ENCODE measurements at places on chromosomes 12 and 14.

DNA sequence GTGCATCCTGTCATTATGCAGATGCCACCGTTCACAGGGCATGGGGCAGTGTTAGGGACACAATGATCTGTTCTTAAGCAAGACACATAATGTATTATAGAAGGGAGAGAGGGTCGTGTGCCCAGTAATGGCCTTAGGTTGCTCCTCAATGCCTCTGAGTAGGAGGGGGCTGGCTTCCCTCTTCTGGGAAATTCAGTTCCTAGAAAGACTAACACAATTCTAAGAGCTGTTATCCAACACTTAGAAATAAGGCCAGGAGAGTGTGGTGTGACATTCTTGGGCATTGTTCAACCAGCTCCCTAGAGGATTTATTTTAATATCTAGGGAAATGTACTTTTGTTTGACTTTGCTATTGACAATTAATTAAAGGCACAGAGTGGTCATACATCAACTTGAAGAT, 118.5 kb downstream of the ADCK1 start:
- DNase-seq: no peak

- DNase-seq: no peak
Measured at GRCh38 chr14:67934862-67935261, 115.3 kb downstream of the RAD51B start.

GRCh38 chr14:103534576-103535061, 5.6 kb downstream of the TRMT61A start:
- peak; percentile 29 for DNase-seq

- no peak for DNase-seq
Measured at GRCh38 chr14:50312734-50313054, 570 bp downstream of the DMAC2L start.

DNA sequence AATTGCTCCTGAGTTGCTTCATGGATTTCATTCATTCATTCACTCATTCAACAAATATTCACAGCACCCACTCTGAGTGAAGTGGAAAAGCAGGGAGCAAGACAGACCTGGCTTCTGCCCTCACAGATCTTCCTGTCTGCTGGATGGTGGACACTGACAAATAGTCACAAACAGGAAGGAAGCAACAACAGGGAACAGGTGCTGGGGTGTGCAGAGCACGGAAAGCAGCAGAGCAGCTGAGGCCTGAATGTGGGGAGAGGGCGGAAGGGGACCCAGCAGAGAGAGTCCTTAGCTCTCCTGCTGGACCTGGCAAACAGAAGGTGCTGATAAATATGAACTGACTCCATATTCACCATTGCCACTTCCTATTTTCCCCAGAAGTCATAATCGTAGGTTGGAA, 54.4 kb downstream of the SETD3 start:
- DNase-seq: no peak

GRCh38 chr12:2647186-2647585, 147.6 kb upstream of the FKBP4 start:
- DNase-seq: no peak

DNA sequence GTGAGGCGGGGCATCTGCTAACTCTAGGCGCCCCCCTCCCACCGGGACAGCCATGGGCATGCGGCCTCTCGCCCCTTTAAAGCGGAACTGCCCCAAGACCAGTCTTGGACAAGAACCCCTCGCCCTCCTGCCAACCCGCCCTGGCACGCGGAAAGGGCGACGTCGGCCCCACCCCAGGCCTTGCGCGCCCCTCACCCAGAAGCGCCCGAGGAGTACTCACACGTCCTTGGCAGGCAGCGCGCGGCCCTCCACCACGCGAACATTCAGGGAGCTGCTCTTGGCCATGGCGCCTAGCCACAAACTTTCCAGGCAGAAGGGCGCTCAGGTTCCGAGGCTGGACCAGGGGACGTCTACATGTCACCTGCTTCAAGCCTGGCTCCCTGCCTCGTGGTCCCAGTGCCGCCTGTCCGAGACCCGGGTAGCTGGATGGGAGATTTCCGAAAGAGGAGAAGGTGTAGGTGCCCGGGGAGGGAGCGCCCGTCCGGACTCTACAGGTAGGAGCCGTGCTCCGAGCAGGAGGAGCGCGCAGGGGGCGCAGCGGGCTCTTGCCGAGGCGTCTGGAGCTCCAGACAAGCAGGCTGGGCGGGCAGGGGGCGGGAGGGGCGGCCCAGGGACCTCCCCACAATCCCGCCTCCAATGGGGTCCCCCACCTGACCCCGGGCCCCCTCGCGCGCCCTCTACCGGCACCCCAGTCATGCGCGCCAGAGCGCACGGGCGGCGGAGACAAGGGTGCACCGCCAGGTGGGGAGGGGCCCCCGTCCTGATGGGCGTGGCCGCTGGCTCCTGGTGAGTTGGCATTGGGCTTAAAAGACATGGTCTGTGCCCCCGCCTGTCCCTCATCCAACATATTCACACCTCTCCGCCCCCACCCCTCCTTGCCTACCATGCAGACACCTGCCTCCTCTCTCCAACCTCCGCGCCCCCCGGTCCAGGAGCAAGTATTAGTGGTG, at the start of gene RASAL1:
Gene RASAL1 (minus strand): TSS at position 584 of the 950 bp plus-strand sequence. CDS start 299 bp downstream, at position 285.
- DNase-seq: no peak

DNA sequence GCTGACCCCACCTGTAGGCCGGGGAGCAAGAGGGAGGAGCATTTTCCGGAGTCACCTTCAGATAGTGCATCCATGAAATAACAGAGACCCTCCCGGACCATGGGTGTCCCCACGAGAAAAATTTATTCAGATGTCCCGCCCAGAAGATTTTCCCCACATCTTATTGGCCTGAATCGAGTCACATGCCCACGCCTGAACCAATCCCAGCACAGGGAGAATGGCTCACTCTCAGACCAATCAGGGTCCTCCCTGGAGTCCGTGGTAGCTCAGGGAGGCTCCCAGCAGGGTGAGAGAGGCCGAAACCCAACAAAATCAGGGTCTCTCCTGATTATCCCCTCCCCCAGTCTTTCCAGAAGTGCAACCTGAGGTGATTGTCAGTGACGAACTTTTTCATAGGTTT, 16.4 kb upstream of the NCOR2 start:
- no peak for DNase-seq

GRCh38 chr14:74711651-74712050, 1.2 kb downstream of the AREL1 start:
- no peak for DNase-seq

DNA sequence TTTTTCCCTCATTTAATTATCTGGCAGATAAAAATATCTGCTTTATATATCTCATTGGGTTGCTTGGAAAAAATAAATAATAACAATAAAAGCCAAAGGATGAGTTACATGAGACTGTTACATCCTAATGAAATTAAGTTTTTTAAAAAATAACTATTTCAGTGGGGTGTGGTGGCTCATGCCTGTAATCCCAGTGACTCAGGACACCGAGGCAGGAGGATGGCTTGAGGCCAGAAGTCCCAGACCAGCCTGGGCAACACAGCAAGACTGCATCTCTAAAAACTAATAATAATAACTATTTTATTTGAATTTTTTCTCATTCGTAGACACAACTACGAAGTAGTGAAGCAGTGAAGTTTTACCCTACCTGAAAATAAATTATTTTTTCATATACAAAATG, 103.3 kb downstream of the BCAT1 start:
- no peak for DNase-seq

- no peak for DNase-seq
Measured at GRCh38 chr12:3213768-3214167, 136.6 kb downstream of the TSPAN9 start.

GRCh38 chr12:13326076-13326475, 129.6 kb downstream of the EMP1 start:
- no peak for DNase-seq

- no peak for DNase-seq
Measured at GRCh38 chr12:61422786-61423185, 837.4 kb upstream of the USP15 start.

DNA sequence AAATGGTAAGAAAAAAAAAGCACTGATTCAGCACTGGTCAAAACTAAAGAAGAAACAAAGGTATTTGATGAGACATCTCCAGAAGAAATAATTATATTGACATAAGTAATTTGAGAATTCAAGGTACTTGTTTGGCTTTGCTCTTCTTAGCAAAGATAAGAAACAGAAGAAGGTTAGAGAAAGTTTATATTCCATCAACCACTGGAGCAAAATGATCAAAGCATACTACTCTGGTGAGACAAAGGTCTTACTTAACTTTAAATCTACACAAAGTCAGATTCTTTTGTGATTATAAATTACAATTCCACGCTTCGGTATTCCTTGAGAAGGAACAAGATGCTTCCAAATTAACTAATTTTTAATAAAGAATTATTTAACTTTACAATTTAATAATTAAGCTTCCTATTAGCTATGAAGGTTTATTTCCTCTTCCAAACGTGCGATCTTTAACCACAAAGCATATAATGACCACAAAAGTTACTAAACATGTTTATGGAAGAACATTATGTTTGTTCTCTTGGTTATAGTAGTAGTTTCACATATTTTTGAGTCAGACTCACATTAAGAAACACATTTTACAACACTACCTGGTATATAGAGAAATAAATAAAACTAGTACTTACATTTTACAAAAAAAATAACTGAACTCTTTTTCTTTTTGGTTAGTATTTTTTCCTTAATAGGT, 53.4 kb downstream of the METTL25 start:
- DNase-seq: no peak

- peak; percentile 32 for DNase-seq
Measured at GRCh38 chr12:132141976-132142678, 2.0 kb downstream of the DDX51 start.

DNA sequence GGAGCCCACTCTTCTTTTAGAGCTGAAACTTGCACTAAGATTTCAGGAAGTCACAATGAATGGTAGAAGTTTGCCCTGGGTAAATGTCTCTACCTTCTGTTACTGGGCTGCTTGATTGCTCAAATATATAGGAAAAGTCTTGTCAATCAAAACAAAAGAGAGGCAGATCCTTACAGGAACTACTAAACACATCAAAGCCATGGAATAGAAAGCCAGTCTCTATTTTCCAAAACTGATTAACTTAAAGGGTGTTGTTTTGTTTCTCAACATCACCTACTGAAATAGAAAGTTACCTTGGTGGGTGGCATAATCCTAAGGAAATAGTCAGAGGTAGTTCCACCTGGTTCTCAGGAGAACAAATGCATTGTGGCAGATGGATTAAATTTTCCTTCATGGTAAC, at the start of gene GPHB5:
Gene GPHB5 (minus strand): TSS at position 101 of the 400 bp plus-strand sequence. CDS start 1,086 bp downstream, outside the sequence.
- no peak for DNase-seq

DNA sequence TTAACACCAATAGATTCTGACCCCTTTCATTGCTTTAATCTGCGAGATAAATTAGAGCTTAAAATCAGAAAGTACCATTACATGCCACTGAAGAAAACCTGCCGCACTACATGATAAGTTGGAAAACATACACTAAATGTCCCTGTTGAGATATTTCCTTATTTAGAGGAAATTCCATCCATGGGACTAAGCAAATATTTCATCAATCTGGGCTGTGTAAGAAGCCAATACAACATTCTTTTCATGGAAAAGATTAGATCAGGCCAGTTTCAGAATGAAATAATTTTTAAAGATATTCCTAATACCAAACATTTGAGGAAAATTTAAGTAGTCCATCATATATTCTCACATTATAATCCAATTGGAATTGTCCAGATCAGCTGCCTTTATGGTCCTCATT, 112.8 kb downstream of the LLPH start:
- DNase-seq: no peak

GRCh38 chr14:74543771-74544438, 50.3 kb downstream of the ISCA2 start:
- DNase-seq: no peak

DNA sequence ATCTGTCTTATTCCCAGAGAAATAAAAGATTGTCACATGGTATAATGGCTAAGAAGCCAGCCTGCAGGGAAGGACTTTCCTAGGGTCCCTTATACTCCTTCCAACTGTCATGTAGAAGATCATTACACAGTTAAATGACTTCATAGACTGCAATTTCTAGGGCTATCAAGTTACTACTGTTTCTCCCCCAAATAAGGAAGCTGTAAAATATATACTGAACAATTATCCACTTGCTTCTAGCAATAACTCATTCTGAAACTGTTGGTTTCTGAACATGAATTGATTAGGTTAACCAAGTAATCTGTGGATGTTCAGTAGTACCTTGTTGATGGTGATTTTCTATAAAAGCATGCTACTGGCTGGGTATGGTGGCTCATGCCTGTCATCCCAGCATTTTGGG, 44.6 kb downstream of the A2ML1 start:
- DNase-seq: no peak

GRCh38 chr14:102215071-102215470, 75.4 kb downstream of the WDR20 start:
- DNase-seq: no peak

Measured in SJSA1 (cell line).